Activated CD4-positive, alpha-beta memory T cell treated with anti-CD3 and anti-CD28 coated beads, Interleukin-2, amount 10 ng/mL, durations not matched to agents 7 days and 5 days (primary cell): ENCODE measurements at places on chromosomes 1 and 21.

DNA sequence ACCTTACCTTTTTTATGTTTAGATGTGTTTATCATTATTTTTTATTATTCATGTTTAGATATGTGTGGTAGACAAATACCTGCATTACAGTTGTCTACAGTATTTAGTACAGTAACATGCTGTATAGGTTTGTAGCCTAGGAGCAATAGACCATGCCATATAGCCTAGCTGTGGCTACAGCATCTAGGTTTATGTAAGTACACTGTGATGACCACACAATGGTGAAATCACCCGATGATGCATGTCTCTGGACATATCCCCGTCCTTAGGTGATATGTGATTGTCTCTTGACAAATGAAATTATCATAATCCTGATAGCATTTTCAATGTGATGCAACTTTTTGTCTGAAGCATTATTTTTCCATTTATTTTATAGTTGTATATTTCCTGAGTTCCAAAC is 121.2 kb downstream of the DISP1 start:
- DNase-seq: no peak

GRCh38 chr1:172870901-172871606 is 179.7 kb downstream of the TNFSF18 start:
- DNase-seq: no peak

DNA sequence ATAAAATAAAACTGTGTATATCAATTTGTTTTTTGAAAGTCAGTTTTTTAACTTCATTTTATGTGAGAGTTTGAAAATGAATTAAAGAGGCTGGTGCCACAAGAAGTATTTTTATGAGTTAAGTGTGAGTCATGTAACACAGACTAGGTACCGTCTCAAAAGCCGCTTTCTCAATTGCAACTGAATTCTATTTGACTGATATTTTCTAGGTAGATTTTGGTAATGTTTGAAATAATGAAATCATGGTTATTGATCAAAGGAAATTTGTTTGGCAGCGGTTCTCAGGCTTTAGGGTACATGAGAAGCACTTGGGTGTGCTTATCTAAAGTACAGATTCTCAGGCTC is 4.6 kb downstream of the SNX27 start:
- no peak for DNase-seq

DNA sequence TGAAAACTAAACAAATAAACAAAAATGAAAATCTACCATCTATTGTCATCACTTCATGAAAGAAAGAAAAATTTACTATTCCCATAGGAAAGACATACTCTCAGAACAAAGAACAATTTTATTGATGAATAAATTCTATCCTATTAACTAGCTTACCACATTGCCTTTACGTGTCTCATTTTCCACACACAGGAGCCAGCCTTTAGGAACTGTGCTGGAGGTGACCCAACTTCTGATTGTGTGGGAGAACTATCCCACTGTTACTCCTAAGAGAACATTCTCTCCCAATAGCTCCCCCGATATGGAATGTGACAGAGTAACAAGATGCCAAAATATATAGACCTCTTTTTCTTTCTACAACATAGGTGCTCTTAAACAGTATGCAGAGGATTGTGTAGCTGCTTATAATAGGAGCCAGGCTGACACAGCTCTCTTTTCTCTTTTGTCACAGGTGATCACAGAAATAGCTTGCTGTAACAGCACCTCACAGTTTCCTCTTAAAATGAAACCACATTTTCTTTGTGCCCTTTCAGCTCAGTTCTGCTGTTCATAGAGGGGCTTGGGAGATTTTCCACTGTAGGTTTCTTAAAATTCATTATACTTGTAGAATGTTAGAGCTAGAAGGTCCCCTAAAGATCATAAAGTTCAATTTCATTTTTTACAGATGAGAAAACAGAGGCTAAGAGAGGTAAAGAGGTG is 35.5 kb downstream of the C21orf91 start:
- DNase-seq: peak; percentile 56

DNA sequence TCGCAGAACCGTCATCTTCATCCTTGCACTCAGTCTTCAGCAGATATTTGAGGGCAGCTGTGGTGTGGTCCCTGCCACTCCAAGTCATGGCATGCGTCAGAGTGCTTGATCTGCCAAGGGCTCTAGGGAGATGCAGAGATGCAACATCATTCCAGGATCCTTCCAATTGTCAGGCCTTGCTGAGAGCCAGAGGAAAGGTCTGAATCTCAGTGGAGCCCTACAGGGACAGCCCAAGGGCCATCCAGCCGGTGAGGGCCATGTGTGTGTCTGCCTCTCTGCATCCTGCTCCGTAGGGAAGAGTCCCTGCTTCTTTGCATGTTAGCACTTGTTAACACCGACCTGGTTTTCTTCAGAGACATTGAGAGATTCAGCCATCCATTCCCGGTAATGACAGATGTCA is 17.6 kb downstream of the MAPKAPK2 start:
- DNase-seq: no peak

- DNase-seq: no peak
These were observed 133.4 kb upstream of the MAP1LC3C start for GRCh38 chr1:242132121-242132817.

DNA sequence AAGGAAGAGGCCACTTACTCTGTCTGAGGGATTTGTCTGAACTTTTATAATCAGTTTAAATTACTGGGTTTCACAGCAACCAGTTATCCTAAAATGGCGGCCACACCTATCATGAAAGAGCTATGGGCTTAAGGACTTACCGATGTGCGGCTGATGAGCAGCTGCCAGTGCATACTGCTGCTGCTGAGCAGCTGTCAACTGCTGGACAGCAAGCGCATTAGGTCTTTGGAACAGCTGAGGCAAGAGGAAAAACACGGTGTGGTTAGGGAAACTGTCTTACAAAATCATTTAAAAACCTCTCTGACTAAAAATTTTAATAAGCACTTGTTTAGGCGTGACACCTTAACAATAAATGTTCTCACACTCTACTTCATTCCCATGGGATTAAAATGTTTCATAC is 72.6 kb upstream of the SDC3 start:
- no peak for DNase-seq

GRCh38 chr1:43764581-43764980 is 57.2 kb downstream of the ST3GAL3 start:
- no peak for DNase-seq
